GM12892 (cell line): ENCODE measurements at places on chromosomes 6 and 20.
A peak's percentile ranks its signal among the peaks of the same experiment; 100 is the strongest.

DNA sequence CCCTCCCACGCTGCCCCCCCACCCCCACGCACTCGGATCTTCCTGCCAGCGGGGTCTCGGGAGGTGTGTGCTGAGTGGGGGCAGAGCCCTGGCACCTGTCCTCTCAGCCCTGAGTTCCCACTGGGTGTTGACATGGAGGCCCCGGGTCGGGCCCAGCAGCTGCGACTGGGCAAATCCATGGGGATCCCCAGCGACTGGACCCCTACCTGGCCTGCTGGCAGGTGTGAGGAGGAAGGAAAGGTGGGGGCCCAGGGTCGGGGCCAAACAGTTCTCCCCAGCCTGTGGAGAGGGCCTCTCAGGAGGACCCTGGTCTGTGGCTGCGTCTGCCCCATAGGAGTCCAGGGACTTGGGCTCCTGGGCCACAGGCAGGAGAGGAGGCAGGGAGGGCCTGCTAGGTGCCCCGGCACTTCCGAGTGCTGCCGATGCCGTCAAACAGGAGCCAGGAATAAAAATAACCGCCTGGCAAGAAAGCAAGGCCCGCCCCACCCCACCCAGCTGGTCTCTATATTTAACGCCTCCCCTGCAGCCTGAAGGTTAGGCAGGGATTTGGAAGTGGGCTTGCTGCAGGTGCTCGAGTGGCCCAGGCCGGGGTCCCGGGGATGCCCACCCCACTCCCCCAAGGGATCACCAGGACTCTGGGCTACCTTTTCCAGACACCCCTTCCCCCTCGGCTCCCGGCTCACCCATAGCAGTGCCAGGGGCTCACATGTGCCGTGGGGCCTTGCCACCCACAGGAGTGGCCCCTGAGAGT is 1.4 kb upstream of the EEF1A2 start:
- no peak for DNase-seq

GRCh38 chr20:63330940-63331339 is 30.2 kb downstream of the CHRNA4 start:
- DNase-seq = no peak

- no peak for DNase-seq
These were observed 518.1 kb upstream of the JARID2 start for GRCh38 chr6:14727494-14728395.

GRCh38 chr6:36724514-36725390 is 27.1 kb downstream of the RAB44 start:
- no peak for DNase-seq

DNA sequence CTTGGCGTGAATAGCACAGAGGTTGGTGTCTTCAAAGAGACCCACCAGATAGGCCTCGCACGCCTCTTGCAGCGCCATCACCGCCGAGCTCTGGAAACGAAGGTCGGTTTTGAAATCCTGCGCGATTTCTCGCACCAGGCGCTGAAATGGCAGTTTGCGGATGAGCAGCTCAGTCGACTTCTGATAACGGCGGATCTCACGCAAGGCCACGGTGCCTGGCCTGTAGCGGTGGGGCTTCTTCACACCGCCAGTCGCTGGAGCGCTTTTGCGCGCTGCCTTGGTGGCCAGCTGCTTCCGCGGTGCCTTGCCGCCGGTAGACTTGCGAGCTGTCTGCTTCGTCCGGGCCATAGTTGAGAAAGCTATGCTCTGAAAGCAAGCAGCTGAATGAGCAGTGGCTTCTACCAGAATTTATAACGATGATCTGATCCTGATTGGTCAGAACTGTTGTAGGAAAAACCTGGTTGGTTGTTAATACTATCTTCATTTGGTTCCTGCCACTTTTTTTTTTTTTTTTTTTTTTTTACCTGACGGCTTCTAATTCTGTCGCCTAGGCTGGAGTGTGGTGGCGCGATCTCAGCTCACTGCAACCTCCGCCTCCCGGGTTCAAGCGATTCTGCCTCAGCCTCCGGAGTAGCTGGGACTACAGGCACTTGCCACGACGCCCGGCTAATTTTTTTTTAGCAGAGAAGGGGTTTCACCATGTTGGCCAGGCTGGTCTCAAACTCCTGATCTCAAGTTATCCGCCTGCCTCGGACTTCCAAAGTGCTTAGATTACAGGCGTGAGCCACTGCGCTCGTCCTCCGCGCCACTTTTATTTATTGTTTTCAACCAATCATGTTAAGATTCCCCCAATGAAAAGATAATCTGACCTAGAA is 21.5 kb downstream of the OR2B2 start:
- DNase-seq = no peak

DNA sequence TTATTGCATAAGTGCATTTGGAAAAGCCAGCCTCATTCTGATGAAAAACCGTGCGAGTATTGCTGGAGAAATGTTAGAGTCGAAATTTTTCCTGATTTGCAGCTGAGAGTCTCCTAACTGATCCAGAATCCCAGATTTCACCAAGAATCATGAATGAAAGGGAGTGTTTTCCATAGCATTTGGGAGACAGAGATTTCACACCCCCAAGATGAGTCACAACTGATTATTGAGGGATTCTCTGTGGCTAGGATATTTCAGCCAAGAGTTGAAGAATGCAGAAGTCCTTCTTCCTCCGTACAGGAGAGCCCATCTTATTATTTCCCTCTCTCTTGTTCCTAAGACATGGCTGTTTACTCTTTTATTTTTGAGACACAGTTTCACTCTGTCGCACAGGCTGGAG is 82.2 kb upstream of the SALL4 start:
- DNase-seq = no peak

DNA sequence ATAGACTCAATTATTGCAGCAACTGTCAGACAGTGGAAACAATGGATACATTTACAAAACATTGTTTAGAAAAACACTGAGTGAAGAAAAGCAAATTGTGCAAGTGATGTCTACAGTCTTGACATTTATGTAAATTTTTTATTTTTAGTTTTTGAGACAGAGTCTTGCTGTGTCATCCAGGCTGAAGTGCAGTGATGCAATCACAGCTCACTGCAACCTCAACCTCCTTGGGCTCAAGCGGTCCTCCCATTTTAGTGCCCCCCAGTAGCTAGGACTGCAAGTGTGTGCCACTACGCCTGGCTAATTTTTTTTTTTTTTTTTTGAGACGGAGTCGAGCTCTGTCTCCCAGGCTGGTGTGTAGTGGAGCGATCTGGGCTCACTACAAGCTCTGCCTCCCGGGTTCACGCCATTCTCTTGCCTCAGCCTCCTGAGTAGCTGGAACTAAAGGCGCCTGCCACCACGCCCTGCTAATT is 9.7 kb downstream of the CNBD2 start:
- DNase-seq = no peak

DNA sequence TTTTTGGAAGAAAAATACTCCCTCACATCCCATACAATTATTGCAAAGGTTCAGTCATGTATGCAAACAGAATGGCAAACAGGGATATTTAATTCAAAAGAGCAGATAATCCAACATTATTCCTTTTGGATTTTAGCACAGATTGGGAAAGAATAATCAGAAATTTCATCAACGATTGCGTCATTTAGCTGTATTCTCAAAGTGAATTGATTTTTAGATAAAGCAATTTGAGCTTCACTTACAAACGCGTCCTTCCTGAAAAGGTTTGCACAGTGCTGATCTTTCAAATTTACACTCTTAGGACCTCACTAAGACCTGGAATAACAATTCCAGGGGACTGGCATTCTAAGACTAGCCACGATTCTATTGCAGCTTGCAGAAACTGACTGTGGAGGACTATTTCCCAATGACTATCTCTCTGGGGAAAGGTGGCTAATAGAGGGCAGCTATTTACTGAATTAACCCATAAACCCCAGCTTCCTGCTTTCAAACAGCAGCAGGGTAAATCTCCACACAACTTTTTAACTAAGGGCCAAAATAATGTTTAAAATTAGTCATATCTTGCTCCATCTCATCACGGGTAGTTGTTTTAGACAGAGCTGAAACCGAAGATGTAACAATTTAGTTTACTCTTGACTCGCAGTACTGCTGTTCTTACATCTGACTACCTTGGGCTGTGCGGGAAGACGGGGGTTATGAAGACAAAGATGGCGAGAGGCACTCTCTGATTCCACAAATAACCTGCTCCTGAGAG is 131.2 kb upstream of the FAM184A start:
- no peak for DNase-seq

- DNase-seq = peak; percentile 23
These were observed 107.5 kb downstream of the SLC22A3 start for GRCh38 chr6:160455541-160456213.

DNA sequence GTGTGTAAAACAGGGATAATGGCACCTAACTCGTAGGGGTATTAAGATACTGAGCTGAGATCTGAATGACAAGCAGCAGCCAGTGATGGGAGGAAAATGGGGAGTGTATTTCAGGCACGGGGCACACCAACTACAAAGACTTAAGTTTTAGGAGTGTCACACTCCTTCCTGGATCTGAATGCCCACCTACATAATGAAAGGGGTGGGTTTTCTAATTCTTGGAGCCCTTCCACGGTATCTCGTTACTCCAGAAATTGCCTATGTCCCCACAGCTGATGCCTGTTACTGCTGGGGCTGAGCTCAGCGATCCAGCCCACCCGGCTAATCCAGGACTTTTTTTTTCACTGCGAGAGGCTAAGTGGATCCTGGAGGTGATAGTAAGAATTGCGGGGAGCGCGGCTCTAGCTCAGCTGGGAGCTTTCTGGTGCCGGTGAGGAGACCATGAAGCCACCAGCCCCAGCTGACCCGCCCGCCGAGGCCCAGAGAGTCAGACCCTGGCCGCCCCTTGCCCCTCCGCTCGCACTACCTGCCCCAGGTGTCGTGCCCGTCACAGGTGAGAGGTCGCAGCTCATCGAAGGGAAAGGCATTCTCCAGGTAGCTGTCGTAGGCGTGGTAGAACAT is 727 bp downstream of the EDEM2 start:
- no peak for DNase-seq

- DNase-seq = peak; percentile 63
These were observed 104.9 kb upstream of the NXT1 start for GRCh38 chr20:23245553-23246181.

- peak; percentile 73 for DNase-seq
These were observed 2.0 kb upstream of the KCNB1 start for GRCh38 chr20:49484180-49485140.

DNA sequence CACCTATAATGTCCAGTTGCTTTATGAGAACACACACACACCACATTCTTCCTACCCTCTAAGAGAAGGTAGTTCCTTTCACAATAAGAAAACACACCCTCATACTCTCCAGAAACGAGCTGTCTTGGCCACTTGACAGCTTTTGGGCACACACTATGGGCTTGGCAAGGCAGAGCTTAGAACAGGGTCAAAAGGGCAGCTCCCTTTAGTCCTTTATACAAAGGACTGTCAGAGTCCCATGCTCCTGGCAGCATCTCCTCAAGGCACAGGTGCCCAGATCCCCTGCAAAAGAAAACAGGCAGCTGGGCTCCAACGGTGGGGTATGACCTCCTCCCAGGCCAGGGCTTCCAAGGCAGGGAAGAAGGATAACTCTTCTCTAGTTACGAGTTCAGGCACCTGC is 4.9 kb upstream of the LYRM2 start:
- DNase-seq = no peak

- DNase-seq = no peak
These were observed 30.9 kb downstream of the KIAA1755 start for GRCh38 chr20:38229376-38230252.

DNA sequence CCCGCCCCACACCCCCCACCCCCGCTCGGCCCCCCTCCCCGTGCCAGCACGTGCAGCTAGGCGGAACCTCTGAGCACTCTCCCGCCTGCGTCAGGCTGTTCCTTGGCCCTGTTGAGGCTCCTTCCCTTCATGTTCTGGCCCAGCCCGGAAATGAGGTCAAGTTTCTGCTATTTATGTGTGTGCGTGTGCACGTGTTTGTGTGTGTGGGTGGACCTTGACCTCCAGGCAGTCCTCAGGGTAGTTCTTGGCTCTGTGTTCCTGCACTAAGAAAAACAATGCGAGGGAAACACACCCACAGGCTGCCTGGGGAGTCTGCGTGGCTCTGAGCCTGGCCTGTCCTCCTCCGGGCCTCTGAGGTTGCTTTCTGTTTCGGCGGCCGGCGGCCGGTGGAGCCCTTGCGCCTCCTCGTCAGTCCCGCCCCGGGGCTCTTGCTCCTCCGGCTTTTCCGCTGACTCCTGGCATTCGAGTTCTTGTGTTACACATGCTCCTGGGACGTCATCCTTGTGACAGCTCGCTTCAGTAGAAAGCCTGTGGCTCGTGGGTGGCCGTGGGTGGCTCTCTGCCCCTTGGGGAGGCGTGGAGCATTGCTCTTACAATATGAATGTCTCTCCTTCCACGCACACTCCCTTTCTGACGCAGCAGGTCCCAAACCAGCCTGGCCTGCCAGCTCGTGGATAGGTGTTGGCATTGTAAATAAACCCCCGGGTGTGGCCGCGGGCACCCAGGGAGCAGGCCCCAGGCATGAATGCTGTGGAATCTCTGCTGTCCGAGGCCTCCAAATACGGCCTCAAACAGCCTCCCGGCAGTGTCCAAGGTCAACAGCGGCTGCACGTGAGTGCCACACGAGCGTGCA is 10.0 kb downstream of the SLCO4A1 start:
- peak; percentile 91 for DNase-seq

DNA sequence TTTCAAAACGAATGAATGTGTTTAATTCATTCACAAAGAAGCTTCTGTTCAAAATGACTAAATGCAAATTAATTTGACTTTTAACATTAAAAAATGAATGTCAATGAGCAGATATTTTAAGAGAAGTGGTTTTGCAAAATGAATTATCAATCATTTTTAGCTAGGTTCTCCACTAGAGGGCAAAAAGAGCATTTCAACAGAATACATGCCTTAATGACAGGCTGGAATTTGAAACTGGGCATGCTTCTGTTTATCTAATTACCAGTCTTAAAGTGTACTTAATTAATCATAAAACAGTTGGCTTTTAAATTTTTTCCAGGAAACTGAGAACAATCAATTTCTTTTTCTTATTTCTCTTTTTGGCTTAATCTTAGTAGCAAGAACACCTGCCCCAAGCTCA is 63.8 kb upstream of the TINAG start:
- DNase-seq = no peak

- no peak for DNase-seq
These were observed 6.4 kb downstream of the SERAC1 start for GRCh38 chr6:158161566-158162254.

DNA sequence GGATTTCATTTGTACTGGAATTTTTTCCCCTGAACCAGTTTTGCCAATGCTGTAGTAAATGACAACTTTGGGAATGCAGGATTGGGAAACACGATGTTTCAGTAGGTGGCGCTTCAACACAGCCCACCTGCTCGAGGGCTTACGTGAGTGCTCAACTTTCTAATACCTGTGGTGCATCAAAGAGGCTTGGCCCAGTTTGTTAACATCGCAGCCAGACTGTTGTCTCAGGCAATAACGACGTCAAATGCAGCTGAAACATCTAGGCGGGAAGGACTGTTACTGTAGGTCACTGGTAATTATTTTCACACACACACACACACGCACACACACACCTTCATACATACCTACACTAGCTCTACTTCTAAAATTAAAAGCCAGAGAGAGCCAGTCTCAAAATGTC is 815.5 kb upstream of the SLC35B3 start:
- DNase-seq = no peak
